ENCODE measurements at places on chromosomes 5 and 9.

DNA sequence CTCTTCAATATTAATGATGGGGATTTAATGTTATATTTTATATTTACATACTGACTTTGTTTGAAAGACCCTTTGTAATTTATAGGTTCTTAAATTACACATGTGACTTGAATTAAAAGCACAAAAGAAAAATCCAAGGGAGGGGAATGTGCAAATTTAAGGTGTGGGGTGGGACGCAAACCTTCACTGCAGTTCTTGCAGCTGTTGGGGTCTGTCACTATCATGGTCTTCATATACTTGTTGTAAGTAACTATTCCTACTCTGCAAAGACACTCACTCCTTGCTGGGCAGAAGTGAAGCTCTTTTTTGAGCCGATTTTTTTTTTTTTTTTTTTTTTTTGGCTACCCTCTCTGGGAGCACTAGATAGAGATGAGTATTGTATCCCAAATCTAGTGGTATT, 505.3 kb downstream of the ARHGEF28 start:
- DNase-seq = no peak

GRCh38 chr9:80875947-80876346, 813.4 kb downstream of the TLE1 start:
- DNase-seq = no peak

- no peak for DNase-seq
Measured at GRCh38 chr9:91734371-91734981, 215.6 kb downstream of the ROR2 start.

GRCh38 chr5:101531026-101531425, 627.9 kb upstream of the ST8SIA4 start:
- no peak for DNase-seq

DNA sequence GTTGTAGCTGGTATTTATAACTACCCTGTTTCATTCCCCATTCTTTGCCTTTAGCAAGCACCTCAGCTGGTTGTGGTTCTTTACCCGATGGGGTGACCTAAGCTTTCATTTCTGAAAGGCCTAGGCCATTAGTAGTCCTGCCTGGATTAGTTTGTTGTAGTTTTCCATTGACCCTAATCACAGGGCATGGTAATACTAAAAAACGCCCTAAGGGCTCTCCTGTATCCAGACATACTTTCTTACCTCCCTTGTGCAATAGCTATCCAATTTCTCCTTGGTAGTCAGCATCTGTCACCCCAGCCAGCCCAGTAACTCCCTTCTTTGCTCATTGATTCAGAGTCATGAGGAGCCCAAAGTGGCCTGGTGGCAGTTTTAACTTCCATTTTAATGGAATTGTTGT, 24.0 kb downstream of the TMOD1 start:
- no peak for DNase-seq

GRCh38 chr9:17216646-17217045, 81.8 kb downstream of the CNTLN start:
- no peak for DNase-seq

DNA sequence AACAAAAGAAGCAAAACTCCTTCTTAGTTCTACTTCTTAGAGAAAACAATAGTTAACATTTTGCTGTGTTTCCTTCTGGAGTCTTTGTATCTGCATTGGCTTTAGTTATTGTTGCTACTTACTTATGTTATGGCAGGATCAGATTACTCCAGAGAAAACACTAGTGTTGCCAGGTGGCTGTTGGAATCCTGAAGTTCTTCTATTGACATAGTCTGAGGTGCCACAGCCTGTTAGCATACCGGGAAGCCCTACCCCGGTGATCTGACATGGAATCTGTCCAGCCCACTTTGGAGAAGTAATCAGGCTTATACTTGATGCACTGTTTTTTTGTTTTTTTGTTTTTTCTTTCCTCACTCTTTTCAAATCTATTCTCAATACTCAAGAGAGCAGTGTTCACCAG, 68.5 kb upstream of the CEP78 start:
- DNase-seq = no peak

DNA sequence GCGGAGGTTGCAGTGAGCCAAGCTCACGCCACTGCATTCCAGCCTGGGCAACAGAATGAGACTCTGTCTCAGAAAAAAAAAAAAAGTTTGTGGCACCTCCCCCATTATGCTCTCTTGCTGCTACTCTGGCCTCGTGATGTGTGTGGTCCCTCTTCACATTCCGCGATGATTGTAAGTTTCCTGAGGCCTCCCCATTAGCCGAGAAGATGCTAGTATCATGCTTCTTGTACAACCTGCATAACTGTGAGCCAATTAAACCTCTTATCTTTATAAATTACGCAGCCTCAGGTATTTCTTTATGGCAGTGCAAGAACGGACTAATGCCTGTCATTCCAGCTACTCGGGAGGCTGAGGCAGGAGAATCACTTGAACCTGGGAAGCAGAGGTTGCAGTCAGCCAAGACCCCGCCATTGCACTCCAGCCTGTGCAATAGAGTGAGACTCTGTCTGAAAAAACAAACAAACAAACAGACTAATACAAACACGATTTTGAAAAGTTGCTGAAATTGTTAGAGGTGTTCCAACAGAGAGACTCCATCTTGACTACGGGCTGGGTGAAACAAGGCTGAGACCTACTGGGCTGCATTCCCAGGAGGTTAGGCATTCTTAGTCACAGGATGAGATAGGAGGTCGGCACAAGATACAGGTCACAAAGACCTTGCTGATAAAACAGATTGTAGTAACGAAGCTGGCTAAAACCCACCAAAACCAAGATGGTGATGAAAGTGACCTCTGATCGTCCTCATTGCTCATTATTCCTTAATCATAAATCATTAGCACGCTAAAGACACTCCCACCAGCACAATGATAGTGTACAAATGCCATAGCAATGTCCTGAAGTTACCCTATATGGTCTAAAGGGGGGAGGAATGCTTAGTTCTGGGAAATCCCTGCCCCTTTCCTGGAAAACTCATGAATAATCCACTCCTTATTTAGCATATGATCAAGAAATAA, 8.3 kb upstream of the AFF4 start:
- no peak for DNase-seq

DNA sequence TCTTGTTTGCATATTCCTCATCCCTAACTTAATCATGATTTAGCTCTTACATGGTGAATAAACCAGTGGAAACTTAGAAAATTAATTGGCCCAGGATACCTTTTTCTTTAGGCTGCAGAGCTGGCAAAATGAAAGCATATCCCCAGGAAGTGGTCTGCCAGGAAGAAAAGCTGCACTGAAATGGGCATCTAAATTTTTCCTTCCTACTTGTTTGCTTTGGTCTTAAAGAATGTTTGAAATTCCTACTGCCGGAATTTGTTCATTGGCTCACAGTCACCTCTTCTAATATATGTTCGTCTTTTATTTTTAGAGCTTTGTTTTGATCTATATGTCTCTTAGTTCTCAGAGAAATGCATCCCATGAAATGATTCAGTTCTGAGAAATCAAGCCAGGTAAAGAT, 113.2 kb upstream of the ELL2 start:
- no peak for DNase-seq

GRCh38 chr9:27791311-27791710, 218.0 kb upstream of the C9orf72 start:
- no peak for DNase-seq

Measured in CD4-positive, alpha-beta T cell treated with Interferon alpha-2 for 1 hour (primary cell).